ENCODE measurements at places on chromosomes 5 and 9.

DNA sequence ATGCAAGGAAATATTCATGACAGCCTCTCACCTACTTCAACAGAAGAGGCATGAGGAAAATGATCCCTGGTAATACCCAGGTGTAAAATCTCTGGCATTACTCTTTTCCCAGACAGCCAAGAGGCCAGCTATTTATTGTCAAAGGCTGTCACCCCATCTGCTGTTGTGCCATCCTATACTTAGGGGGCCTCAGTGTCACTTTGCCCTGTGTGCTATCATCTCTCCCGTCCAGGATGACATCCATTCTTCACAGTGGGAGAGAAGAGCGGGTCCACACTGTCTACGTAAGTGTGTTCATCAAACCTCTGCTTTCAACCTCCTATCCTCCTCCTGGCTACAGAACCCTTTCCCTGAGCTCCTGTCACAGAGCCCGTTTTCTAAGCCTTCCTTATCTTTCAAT, 82.6 kb downstream of the MYO10 start:
- no peaks in the 10 kb centered on the region for H3K36me3 ChIP-seq
- H3K27ac ChIP-seq: no peak overlapping the region
- no peaks in the 10 kb centered on the region for H3K27me3 ChIP-seq
- no peak for DNase-seq
- H3K4me3 ChIP-seq: no peak overlapping the region
- no peaks in the 10 kb centered on the region for H3K4me1 ChIP-seq

DNA sequence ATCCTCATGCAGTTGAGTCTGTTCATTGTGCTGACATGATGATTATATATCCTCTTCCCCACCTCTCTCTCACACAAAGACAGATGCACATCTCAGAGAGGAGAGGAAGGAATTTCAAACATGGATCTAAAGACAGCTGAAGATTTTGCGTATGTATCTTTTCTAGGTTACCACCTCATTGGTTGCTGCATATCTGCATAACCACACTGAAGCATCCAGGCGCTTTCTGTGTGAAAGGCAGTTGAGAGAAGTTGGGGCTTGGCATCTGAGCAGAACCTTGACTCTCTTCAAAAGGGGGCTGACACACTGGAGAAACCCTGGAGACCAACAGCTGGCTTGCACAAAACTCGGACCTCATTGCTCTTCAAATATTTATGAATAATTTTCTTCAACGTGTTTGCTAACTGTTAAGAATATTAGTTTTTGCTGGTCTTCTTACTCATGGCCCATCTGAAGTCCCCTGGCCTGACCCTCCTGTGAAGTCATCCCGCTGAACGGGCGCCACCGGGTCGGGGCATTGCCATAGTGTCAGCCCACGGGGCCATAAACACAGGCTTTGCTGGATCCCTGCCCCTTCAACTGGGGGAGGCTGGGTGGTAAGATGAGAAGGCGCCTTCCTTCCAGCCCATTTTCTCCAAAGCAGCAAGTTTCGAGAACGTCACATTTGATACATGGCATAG, 593.2 kb upstream of the CLINT1 start:
- no peaks in the 10 kb centered on the region for H3K27me3 ChIP-seq
- no peak overlapping the region for H3K4me3 ChIP-seq
- no peaks in the 10 kb centered on the region for H3K4me1 ChIP-seq
- H3K36me3 ChIP-seq: no peaks in the 10 kb centered on the region
- no peak overlapping the region for H3K27ac ChIP-seq

- H3K4me3 ChIP-seq: no peak overlapping the region
- H3K36me3 ChIP-seq: no peaks in the 10 kb centered on the region
- H3K27me3 ChIP-seq: no peaks in the 10 kb centered on the region
- no peak overlapping the region for H3K27ac ChIP-seq
- no peak for DNase-seq
Measured at GRCh38 chr5:62496876-62497275, 81.7 kb upstream of the LRRC70 start.

DNA sequence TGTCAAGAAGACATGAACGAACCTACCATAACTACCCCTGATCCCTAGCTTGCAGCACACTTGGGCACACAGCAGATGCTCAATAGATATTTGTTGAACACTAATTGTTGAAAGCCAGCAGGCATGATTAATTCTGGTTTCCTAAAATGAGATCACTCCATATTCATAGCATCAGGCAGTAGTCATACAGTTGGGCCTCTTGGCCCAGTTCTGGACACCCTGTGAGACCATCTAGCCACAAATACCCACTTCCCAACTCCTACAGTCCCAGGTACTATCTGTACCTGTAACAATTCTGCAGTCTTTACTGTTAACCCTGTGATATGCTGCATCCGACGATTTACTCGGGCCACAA, 24.2 kb downstream of the P4HA2 start:
- no peak overlapping the region for H3K4me3 ChIP-seq
- H3K27me3 ChIP-seq: no peaks in the 10 kb centered on the region
- no peak for DNase-seq

- no peak overlapping the region for H3K4me3 ChIP-seq
- no peak for DNase-seq
- H3K27me3 ChIP-seq: no peaks in the 10 kb centered on the region
- no peaks in the 10 kb centered on the region for H3K36me3 ChIP-seq
- peak overlapping the region; percentile 40 for H3K27ac ChIP-seq
Measured at GRCh38 chr5:56100439-56101176, 105.8 kb upstream of the IL6ST start.

DNA sequence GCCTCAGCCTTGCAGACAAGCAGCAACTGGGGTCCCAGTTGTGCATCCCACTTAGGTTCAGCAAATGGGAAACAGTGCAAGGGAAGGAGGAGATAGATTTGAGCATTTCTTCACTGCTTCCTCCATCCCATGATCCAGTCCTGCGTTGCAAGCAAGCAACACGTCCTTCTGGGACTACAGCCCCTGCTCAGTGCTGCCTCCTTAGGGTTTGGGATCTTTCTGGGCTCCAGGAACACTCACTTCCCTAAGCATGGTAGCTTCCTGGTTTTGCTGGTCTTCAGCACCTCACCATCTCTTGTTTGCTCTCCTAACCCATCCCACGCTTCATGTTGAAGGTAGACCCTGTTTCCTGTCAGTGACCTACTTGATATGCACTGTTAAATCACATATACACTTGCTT, 444.7 kb downstream of the MED10 start:
- DNase-seq: no peak
- H3K27me3 ChIP-seq: no peaks in the 10 kb centered on the region
- no peaks in the 10 kb centered on the region for H3K4me1 ChIP-seq
- H3K4me3 ChIP-seq: no peak overlapping the region
- H3K36me3 ChIP-seq: no peaks in the 10 kb centered on the region
- no peak overlapping the region for H3K27ac ChIP-seq

DNA sequence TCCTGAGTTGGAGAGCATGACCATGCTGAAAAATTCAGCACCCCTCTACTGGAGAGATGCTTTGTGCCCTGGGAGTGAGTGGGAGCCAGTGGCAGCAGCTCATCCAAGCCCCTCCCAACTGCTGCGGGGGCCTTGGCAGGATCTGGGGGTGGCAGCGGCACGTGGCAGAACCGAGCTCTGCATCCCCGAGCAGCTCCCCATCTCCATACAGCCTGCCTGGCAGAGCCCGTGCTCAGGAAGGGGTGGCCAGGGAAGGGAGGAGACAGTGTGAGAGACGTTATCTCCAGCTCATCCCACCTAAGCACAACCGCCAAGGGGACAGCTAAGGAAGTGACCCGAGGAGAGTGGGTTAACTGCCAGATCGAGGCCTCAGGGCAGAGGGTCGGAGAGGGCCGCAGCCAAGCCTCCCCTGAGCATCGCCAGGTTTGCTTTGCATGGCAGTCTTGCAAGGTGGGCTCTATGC, 17.2 kb upstream of the DPM2 start:
- H3K27me3 ChIP-seq: no peaks in the 10 kb centered on the region
- peaks cover 25% of the 10 kb centered on the region for H3K4me1 ChIP-seq
- H3K36me3 ChIP-seq: no peaks in the 10 kb centered on the region
- peak overlapping the region; percentile 91 for H3K27ac ChIP-seq
- no peak for DNase-seq

GRCh38 chr5:9626955-9627354, 3.2 kb downstream of the TAS2R1 start:
- no peak for DNase-seq
- no peak overlapping the region for H3K27ac ChIP-seq
- no peaks in the 10 kb centered on the region for H3K36me3 ChIP-seq
- no peaks in the 10 kb centered on the region for H3K27me3 ChIP-seq
- H3K4me3 ChIP-seq: no peak overlapping the region

- no peaks in the 10 kb centered on the region for H3K4me1 ChIP-seq
- H3K4me3 ChIP-seq: no peak overlapping the region
- H3K27me3 ChIP-seq: no peaks in the 10 kb centered on the region
- H3K36me3 ChIP-seq: no peaks in the 10 kb centered on the region
- DNase-seq: no peak
Measured at GRCh38 chr5:1034421-1034905, 25.9 kb downstream of the NKD2 start.

- H3K4me3 ChIP-seq: no peak overlapping the region
- no peak for DNase-seq
- no peaks in the 10 kb centered on the region for H3K36me3 ChIP-seq
- no peaks in the 10 kb centered on the region for H3K27me3 ChIP-seq
- no peak overlapping the region for H3K27ac ChIP-seq
Measured at GRCh38 chr9:89008744-89009545, 17.7 kb downstream of the S1PR3 start.

DNA sequence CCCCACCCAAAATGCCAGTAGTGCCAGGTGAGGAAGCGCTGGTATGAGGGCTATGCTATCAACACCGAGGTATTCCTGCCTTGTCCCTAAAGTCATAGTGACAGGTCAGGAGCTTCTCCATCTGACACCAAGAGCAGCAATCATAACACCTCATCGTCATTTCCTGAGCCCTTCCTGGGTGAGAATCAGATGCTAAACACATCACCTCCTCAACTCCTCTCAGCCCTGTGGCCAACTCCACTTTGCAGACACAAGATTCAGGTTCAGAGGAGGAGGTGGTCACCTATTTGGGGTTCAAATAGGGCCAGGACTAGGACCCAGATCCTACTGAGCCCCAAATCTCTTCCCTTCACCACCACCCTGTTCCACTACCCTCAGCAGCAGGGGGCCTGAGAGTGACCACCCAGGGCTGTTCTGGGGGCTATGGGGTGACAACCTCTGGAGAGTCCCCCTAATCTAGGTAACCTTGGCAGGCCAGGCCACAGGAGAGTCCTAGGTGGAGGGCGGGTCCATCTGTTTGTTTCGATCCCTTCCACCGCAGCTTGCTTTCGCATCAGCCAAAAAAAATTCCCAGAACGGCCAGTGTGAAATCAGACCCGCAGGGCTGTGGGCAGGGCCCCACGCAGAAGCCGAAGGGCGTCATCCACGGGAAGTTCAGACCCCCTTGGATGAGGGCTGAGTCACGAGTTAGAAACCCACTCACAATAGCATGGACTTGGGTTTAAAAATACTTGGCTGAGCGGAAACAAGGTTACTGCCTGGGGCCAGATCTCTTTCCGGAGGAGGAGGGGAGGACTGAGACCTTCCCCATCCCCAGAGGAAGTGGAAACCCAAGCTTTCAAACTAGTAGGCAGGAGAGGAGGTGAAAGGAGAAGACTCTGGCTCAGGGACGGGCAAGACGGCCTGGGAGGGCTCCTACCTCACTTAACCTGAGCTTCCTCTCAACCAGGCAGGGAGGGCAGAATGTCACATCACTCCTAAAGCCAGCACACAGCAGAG, 8.7 kb downstream of the STK10 start:
- no peaks in the 10 kb centered on the region for H3K36me3 ChIP-seq
- no peaks in the 10 kb centered on the region for H3K4me1 ChIP-seq
- peak overlapping the region; percentile 15 for H3K4me3 ChIP-seq
- H3K27ac ChIP-seq: peak overlapping the region; percentile 87

DNA sequence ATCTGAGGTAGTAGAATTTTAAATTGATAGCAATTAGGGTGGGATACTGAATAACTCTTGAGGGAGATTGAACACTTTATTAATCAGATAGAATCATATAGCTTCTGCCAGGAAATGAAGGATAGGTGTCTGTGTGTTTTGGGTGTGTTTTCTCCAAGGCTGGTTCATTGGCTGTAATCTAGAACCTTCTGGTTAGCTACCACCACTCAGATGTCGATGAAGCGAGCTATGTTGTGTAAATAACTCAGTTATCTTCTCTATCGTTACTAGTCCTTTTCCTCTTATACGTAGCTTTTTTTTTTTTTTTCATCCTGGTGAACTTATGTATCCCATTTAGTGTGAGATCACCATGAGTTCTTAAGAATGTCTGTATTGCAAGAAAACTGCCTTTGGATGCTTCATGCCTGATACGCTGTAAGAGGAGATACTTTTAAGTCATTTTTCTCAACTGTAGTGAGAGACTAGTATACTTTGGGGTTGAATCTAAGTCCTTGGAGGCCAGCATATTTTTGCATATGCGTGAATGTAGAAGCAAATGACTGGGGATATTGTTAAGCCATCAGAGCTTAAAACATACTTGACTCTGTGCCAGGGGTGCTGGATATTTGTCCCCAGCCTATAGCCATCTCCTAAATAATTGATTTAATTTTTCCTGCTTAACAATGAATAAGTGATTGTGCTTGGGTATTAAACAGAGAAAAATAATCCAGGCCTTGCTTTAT, 2.1 kb downstream of the TNFAIP8 start:
- no peak for DNase-seq
- H3K4me3 ChIP-seq: no peak overlapping the region
- H3K4me1 ChIP-seq: no peaks in the 10 kb centered on the region
- no peaks in the 10 kb centered on the region for H3K27me3 ChIP-seq
- no peak overlapping the region for H3K27ac ChIP-seq

- H3K36me3 ChIP-seq: no peaks in the 10 kb centered on the region
- H3K27ac ChIP-seq: no peak overlapping the region
- DNase-seq: no peak
- H3K4me3 ChIP-seq: no peak overlapping the region
Measured at GRCh38 chr5:88669371-88670050, 213.5 kb downstream of the MEF2C start.

GRCh38 chr9:94772639-94773303, 46.3 kb downstream of the AOPEP start:
- no peaks in the 10 kb centered on the region for H3K36me3 ChIP-seq
- H3K27me3 ChIP-seq: no peaks in the 10 kb centered on the region
- no peak overlapping the region for H3K27ac ChIP-seq
- H3K4me1 ChIP-seq: no peaks in the 10 kb centered on the region

GRCh38 chr9:61665330-61665751, 475.5 kb downstream of the SPATA31A7 start:
- H3K36me3 ChIP-seq: no peaks in the 10 kb centered on the region
- no peak overlapping the region for H3K27ac ChIP-seq
- H3K4me1 ChIP-seq: no peaks in the 10 kb centered on the region
- H3K27me3 ChIP-seq: no peaks in the 10 kb centered on the region
- no peak overlapping the region for H3K4me3 ChIP-seq

GRCh38 chr9:34579808-34580163, 9.7 kb downstream of the CNTFR start:
- no peaks in the 10 kb centered on the region for H3K27me3 ChIP-seq
- H3K27ac ChIP-seq: no peak overlapping the region
- no peaks in the 10 kb centered on the region for H3K36me3 ChIP-seq

GRCh38 chr9:34253460-34253837, 74.6 kb downstream of the UBAP1 start:
- H3K36me3 ChIP-seq: no peaks in the 10 kb centered on the region
- H3K4me1 ChIP-seq: peaks cover 17% of the 10 kb centered on the region
- H3K4me3 ChIP-seq: no peak overlapping the region
- DNase-seq: no peak
- peak overlapping the region; percentile 80 for H3K27ac ChIP-seq
